Forelimb muscle (tissue), 1 donor: ENCODE measurements at places on chromosomes 11 and 22. TPM values are rescaled to one million over a fixed set of nuclear protein-coding genes. Genes with fewer than 3 reads are reported as not detected.

GRCh38 chr11:47616726-47617416, 22.7 kb upstream of the C1QTNF4 start:
- DNase-seq = peak; percentile 55

- no peak for DNase-seq
Measured at GRCh38 chr11:102097186-102097585, 13.1 kb upstream of the YAP1 start.

DNA sequence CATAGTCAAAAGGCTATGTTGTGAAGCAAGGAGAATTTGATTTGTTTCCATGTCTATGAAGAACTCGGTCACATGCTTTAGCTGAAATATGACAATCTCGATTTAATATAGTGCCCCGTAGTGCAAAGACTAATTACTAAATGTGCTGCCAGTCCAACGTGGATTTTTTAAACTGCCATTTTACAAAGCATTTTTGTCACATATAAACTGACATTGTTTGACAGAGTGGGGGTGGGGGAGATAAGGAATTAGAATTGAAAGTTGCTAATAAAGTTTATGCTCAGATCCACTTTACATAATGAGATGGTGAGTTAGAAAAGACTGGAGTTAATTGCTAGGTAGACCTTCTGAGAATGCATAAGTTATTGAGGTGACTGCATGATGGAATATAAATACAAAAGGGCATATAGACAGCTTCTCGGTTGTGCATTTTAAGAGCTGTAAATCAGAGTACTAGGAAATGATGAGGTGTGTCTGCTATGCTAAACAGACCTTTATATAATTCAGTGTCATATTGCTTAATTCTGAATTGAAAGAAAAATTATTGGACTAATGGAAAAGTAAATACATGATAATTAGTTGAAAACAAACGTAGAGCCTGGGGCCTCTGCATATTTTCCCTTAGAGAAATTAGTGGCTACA, 158.9 kb upstream of the MTNR1B start:
- no peak for DNase-seq

GRCh38 chr11:102154806-102155205, 44.6 kb downstream of the YAP1 start:
- no peak for DNase-seq

GRCh38 chr11:124869331-124869730, 4.1 kb downstream of the ROBO3 start:
- DNase-seq = no peak

GRCh38 chr11:116793772-116794097, 2.1 kb upstream of the APOA5 start:
- no peak for DNase-seq

DNA sequence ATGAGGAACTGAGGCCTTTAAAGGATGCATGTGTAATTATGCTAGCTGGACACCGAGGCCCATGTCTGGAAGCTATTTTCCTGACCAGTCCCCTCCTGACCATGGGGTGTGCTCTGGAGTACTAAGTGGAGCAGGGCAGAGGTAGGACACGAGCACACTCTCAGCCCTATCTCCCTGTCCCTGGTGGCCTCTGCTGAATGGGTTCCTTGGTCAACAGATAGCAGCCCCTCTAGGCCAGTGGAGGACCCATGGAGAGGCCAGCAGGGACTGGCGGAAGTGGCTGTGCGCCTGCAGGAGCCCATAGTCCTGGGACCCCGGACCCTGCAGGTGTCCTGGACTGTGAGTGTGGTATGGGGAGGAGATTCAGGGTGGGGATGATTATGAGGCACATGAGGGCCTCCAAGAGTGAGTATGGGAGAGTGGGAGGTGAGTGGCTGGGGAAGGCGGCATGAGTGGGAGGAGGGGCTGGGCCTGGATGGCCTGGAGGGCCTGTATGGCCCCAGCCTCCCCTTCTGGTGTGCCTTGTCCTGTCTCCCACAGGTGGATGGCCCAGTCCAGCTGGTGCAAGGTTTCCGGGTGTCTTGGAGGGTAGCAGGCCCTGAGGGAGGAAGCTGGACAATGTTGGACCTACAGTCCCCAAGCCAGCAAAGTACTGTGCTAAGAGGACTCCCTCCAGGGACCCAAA, 9.5 kb downstream of the ROBO3 start:
- no peak for DNase-seq

DNA sequence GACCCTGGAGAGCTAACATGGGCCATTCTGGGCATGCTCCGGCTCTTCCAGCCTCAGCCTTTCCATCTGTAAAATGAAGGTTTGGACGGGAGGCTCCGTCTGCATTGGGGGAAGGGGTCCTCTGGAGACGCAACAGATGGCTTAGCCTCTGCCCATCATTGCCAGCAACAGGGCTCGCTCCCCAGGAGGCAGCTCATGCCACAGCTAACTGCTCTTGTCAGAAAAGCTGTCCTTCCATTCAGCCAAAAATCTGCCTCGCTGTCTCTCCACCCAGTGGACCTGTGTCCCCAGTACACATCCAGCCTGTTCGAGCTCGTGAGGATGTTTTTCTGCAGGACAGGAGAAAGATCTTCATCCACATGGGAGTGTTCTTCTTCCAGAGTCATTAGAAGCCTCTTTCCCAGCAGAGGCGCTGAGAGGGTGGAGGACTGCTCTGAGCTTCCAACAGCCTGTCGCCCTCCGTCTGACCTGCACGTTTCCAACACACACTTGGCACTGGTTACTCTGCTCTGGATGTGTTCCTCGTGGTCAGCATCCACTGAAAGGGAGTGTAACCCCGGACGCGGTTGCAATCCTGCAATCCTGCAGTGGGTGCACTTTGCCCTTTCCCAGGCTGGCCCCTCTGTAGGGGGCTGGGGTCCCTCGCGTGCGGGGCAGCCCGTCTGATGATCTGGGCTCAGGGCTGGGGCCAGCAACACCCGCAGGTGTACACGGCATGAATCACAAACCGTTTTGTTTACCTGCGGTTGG, 1340.9 kb downstream of the TBC1D22A start:
- no peak for DNase-seq

GRCh38 chr22:40199223-40199622, 21.5 kb downstream of the TNRC6B start:
- no peak for DNase-seq

- no peak for DNase-seq
Measured at GRCh38 chr11:122170815-122171475, 54.9 kb upstream of the BLID start.

GRCh38 chr11:120398132-120398531, 61.9 kb downstream of the ARHGEF12 start:
- no peak for DNase-seq

DNA sequence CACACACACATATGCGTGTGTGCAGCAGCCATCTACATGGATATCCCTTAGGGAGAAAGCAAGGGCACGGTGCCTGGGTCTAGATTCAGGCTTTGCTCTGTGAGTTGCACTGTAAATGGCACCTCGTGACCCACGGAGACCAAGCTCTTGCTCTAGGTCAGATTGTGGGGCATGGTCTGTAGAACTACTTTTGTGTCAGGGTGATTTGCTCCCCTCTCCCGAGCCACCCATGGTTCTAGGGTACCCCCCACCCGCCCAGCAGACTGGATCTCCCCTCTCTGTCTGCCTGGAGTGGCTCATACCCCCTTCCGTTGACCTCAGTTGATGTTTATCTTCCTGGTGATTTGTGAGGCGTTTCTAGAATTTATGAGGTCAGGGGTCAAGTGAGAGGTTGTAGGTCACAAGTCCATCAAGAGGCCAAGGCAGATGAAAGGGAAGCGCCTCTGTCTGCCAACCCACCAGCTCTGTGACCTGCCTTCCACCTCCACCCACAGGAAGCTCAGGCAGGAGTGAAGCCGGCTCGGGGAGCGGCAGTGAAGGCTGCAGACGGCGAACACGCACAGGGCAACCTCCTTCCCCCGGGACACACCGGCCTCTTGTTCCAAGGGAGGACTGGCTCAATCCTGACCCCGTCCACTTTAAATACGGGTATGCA, 76.2 kb upstream of the TTLL12 start:
- no peak for DNase-seq

DNA sequence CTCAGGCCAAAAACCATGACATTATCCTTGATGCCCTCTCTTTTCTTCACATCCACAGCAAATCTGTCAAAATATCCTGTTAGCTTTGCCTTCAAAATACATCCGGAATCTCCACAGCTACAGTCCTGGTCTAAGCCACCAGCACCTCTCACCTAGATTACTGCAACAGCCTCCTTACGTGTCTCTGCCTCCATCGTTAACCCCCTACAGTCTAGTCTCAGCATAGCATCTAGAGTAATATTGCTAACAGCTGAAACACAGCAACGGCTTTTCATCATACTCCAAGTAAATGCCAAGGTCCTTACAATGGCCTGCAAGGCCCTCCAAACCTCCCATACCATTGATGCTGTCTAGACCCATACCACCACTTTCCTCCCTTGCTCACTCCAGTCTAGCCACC, 4.4 kb downstream of the TSG101 start:
- no peak for DNase-seq

DNA sequence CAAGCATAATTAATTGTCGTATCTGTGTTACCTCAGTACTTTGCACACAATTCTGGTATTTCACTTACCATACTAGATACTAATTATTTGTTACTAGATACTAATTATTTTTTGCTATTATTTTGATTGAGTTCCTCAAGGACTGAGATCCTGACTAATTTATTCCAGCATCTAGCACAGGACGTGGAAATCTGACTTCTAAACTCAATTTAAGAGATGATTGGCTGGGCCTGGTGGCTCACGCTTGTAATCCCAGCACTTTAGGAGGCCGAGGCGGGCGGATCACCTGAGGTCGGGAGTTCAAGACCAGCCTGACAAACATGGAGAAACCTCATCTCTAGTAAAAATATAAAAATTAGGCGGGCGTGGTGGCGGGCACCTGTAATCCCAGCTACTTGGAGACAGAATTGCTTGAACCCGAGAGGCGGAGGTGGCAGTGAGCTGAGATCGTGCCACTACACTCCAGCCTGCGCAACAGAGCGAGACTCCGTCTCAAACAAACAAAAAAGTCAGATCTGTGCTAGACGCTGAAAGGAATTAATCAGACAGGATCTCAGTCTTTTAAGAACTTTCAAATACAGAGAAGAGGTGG, 527 bp upstream of the MRPL48 start:
- no peak for DNase-seq

BDNF gene
- 1.2 TPM for polyA plus RNA-seq

- no peak for DNase-seq
Measured at GRCh38 chr11:8830641-8831040, 80.3 kb upstream of the AKIP1 start.

- no peak for DNase-seq
Measured at GRCh38 chr22:23216461-23217170, 36.3 kb downstream of the BCR start.
